ENCODE measurements at places on chromosomes 7 and 10. TPM values are rescaled to one million over a fixed set of nuclear protein-coding genes. Genes with fewer than 3 reads are reported as not detected.

Gene AKR1C8
- total RNA-seq, result not detected

Gene SP8
- not detected for total RNA-seq

Gene ACTL6B
- total RNA-seq, result not detected

Gene FRA10AC1
- total RNA-seq, result 5.2 TPM

Gene HOXA9
- total RNA-seq, result 0.67 TPM

Gene GSTO2
- 2.5 TPM for total RNA-seq

Gene ZPBP
- total RNA-seq, result not detected

Gene ZNF282
- 23.3 TPM for total RNA-seq

Gene HABP2
- not detected for total RNA-seq

Gene MRLN
- not detected for total RNA-seq

Gene ACADSB
- total RNA-seq, result 10.9 TPM

Gene ASZ1
- not detected for total RNA-seq

Gene DYNC1I1
- 3.4 TPM for total RNA-seq

Gene LRMDA
- 26.6 TPM for total RNA-seq

Gene ATOH7
- total RNA-seq, result not detected

Gene PRLHR
- total RNA-seq, result not detected

Gene IKZF5
- 3.8 TPM for total RNA-seq

Gene ANKRD1
- not detected for total RNA-seq

Gene IGF2BP3
- 86.3 TPM for total RNA-seq

Gene NPY4R2
- total RNA-seq, result not detected

Gene CALHM3
- total RNA-seq, result not detected
